ENCODE measurements at places on chromosomes 11 and 22.

GRCh38 chr11:120489799-120490198 is 21.7 kb upstream of the GRIK4 start:
- DNase-seq = no peak

DNA sequence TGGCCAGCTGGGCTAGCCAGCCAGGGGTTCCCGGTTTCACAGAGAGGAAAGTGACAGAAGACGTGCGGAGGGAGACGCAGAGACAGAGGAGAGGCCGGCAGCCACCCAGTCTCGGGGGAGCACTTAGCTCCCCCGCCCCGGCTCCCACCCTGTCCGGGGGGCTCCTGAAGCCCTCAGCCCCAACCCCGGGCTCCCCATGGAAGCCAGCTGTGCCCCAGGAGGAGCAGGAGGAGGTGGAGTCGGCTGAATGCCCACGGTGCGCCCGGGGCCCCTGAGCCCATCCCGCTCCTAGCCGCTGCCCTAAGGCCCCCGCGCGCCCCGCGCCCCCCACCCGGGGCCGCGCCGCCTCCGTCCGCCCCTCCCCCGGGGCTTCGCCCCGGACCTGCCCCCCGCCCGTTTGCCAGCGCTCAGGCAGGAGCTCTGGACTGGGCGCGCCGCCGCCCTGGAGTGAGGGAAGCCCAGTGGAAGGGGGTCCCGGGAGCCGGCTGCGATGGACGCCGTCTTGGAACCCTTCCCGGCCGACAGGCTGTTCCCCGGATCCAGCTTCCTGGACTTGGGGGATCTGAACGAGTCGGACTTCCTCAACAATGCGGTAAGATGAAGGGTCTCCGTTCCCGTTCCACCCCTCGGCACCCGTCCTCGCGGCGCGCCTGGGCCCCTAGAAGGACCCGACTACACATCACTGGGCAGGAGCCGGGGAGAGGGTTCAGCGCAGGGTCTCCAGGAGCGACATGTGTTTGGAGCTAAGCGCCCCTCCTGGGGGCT is at the start of gene CREB3L1:
CREB3L1 (plus strand) TSS at position 41 of the 765 bp plus-strand sequence; CDS start at position 491, 450 bp downstream.
- DNase-seq = no peak

GRCh38 chr11:120168960-120169681 is 31.2 kb upstream of the TRIM29 start:
- DNase-seq = no peak

DNA sequence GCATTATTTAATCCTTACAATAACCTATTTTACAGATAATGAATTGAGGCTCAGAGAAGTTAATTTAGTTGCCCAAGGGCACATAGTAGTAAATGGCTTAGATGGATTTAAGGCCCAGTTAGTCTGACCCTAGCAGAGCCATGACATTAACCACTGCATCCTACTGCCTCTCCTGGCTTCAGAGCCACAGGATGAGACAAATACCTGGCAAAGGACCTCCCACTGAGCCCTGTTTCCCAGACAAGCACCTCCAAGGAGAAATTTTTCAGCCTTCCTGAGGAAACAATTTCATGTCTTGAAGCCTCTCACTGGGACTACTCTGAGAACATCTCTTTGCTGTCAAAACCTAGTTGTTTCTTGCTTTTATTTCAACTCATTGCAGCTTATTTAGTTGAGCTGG is 28.4 kb downstream of the IZUMO1R start:
- no peak for DNase-seq

DNA sequence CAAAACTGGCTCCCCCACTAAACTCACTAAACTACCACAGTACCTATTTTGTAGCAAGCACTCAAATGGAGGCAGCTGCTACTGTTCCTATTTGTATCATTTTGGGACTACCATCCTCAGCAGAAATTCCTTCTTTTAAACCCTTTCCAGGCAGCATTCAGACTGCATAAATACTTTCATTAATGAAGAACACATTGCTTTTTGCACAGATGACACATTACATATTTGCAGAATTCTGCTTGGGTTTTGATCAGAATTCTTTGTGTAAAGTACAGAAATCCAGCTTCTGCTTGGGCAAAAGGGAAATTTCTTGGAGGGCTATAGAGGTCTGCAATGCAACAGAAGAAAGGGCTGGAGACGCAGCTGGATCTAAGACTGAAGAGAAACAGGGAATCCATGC is 24.2 kb downstream of the RBX1 start:
- no peak for DNase-seq

GRCh38 chr11:17700991-17701390 is 18.4 kb upstream of the MYOD1 start:
- no peak for DNase-seq

DNA sequence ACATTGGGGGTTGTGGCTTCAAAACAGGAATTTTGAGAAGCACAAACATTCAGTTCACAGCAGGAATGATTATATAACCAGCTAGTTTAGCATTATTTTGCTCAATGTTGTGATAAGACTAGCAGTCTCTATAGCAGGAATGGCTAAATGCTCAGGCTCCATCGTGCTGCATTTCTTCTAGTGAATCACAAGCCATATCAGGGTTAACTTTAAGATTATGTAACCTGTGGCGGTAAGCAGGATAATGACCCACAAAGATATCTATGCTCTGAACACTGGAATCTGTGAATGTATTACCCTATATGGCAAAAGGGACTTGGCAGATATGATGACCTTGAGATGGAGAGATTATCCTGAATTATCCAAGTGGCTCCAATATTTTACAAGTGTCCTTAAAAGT is 14.8 kb downstream of the FSHB start:
- DNase-seq = no peak

- peak; percentile 46 for DNase-seq
Observed at GRCh38 chr11:26992031-26992541, 1.8 kb upstream of the FIBIN start.

GRCh38 chr11:95147364-95147905 is 57.8 kb downstream of the ENDOD1 start:
- DNase-seq = peak; percentile 57
